EL (cell line): ENCODE measurements at places on chromosomes 7 and 10.

DNA sequence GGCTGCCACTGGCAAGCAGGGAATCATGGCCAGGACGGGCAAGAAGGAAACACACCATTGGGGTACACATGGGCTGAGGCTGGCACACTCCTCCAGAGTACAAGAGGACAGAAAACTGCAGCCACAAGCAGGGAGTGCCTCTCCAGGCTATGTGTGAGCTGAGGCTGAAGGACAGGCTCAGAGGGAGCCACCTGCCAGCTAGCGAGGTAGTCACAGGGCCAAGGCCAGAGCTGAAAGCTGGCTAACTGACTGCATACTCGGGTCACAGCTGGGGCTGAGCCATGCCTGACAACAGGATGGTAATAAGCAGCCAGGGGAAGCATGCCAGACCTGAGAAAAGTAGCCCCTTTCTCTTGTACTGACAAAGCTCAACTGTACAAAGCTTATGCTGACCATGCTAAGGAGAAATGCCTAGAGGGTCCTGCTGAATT is 52.0 kb downstream of the KIF5B start:
- no peak for DNase-seq

- DNase-seq, result peak; percentile 62
Observed at GRCh38 chr7:106629516-106629915, 31.4 kb downstream of the CCDC71L start.

GRCh38 chr7:44380831-44381493 is 55.6 kb upstream of the CAMK2B start:
- DNase-seq, result peak; percentile 73

DNA sequence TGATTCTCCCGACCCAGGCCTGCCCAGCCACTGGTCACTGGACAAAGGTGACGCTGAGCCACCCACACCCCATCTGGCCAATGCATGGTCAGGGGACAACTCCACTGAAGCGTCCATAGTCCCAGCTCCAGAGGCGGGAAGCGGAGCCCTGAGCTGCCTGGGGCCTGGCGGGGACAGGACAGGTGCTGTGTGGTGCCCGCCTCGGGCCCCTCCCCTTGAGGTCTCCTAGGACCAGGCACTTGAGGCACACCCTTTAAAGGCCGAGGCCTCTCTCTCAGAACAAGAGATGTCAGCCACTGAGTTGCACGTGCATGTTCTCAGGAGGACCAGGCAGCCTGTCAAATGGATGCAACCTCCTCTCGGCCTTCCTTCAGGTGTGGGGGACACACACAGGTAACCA is 52.5 kb upstream of the PPP2R2D start:
- DNase-seq, result no peak

DNA sequence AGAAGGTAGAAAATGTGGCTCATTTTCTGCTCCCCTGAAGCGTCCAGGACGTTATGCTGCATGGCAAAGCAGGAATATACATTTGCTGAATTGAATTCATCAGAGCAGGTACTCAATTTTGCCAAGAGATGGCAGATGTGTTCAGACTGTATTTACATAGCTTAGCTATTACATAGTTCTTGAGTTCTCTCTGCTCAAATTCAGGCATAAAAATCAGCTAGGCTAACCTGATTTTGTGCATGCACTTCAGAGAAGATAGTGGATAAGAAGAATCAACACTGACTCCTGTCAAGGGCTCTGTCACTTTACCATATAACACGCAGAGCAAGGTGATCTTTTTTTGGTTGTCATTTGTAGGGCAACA is 209.2 kb upstream of the FAM3C start:
- DNase-seq, result no peak

DNA sequence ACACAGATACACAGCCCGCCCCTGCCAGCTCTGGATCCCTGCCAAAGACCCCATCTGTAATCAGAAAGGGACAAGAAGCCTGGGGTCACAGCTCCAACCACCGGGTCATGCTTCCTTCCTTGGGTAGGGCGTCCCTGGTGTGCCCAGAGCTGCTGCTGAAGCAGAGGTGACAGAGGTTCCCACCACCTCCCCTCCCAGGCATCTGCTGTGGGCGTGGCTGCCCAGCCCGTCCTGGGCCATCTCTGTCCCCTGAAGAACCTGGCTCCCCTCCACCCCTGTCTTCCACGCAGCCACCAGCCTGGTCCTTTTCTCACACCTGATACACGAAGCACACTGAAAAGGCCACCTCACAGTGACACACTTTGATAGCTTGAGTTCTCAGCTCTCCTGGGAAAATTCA is 38.2 kb upstream of the CPXM2 start:
- DNase-seq, result peak; percentile 2

- no peak for DNase-seq
Observed at GRCh38 chr10:21508706-21509331, 16.7 kb downstream of the SKIDA1 start.

DNA sequence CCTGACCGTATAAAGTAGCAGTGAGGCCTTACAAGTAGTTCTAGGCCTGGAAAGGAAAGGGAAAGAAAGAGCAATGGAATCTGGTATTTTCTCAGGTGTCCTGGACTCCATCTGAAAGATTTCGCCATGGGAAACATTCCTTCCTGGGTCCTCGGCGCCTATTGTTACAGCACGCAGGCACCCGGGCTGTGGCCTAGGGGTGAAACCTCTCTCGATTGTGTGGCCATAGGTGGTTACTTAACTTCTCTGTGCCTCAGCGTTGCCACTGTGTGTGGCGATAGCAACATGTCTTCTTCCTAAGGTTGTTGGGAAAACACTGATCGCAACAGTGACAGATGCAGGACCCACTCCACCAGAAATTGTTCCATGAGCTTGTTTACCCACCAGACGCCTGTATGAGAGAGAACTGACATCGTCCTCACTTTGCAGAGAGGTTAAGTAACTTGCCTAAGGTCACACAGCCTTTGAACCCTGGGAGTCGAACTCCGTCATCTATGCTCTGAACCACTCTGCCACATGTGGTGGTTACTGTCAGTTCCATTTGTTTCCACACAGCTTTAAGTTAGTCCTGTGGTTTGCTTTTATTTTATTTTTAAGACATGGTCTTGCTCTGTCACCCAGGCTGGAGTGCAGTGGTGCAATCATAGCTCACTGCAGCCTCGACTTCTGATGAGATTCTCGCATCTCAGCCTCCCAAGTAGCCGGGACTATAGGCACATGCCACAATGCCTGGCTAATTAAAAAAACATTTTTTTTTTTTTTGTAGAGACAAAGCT is 73.4 kb downstream of the LHPP start:
- DNase-seq, result no peak

DNA sequence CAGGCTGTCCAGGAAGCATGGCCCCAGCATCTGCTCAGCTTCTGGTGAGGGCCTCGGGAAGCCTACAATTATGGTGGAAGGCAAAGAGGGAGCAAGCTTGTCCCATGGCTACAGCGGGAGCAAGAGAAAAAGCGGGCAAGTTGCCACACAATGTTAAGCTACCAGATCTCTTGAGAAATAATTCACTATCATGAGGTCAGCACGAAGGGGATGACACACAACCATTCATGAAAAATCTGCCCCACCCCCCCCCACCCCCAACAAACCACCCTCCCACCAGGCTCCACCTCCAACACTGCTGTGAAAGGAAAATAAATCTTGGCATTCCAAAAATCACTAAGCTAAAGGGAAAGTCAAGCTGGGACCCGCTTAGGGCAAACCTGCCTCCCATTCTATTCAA is 545.8 kb upstream of the NRP1 start:
- DNase-seq, result no peak

DNA sequence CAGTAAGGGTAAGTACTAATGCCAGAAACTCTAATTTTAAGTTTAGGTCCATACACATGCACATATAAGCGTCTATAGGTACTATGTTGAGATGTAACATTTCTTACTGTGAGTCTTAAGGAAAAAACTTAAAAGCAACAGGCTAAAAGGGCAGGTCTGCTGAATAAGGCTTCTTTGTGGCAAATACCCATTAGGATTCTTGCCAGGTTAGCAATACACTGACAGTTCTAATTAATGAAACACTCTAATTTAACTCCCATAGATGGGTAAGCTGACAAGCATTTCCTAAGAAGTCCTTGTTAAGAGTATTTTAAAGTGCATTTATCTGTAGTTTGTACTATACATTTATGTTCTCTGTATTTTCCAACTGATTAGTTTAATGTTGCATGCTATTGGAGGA is 14.0 kb downstream of the SCRN1 start:
- no peak for DNase-seq

GRCh38 chr10:35025916-35026315 is 64.2 kb downstream of the CUL2 start:
- DNase-seq, result peak; percentile 43

GRCh38 chr10:100293066-100293465 is 6.6 kb upstream of the BLOC1S2 start:
- no peak for DNase-seq

DNA sequence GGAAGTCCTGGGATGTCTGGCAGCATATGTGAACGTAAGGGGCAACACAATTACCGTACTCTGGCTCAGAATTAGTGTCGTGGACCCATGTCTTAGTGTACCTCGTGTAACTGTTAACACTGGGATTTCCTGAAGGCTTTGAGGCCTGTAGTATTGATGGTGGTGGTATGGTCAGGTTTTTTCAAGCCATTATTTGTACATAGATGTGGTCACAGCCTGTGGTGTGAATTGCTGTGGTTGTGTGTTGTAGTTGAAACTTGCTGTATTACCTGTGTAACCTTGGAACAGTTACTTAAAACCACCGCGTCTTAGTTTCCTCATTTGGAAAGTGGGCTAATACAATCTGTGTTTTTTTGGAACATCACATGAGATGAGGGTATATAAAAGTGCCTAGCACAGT is 5.3 kb downstream of the EXOC4 start:
- DNase-seq, result no peak

DNA sequence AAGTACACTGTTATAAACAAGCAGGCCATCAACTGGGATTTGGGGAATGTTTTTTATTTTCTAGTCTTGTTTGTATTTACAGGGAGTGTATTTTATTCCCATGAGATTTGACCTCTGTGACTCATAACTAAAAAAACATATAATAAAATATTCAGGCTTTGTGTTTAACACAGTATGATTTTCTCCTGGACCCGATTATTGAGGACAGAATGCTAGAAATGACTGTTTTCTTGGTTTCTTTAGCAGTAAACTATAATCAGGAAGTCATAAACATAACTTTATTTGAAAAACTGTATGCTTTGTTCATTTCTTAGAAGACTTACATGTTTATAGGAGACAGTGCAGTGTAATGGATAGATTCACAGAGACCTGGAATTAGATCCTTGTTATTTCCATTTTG is 2.1 kb downstream of the NHLRC2 start:
- DNase-seq, result peak; percentile 6

GRCh38 chr7:88253640-88254039 is 33.8 kb upstream of the SRI start:
- DNase-seq, result no peak

- DNase-seq, result no peak
Observed at GRCh38 chr7:25485026-25485425, 256.7 kb upstream of the NPVF start.

DNA sequence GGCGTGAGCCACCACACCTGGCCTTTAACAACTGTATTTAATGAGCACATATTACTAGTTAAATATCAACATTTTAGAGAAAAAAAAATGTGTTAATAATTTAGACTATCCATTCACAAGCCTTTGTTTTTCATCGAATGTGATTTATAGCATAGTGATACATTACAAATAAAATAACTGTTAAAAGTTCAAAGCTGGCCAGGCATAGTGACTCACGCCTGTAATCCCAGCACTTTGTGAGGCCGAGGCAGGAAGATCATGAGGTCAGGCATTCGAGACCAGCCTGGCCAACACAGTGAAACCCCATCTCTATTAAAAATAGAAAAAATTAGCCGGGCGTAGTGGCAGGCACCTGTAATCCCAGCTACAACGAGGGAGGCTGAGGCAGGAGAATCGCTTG is 72.7 kb downstream of the HACD1 start:
- no peak for DNase-seq

GRCh38 chr7:19051767-19052375 is 65.6 kb downstream of the TWIST1 start:
- peak; percentile 42 for DNase-seq

GRCh38 chr7:157543276-157543675 is 206.5 kb downstream of the DNAJB6 start:
- no peak for DNase-seq

DNA sequence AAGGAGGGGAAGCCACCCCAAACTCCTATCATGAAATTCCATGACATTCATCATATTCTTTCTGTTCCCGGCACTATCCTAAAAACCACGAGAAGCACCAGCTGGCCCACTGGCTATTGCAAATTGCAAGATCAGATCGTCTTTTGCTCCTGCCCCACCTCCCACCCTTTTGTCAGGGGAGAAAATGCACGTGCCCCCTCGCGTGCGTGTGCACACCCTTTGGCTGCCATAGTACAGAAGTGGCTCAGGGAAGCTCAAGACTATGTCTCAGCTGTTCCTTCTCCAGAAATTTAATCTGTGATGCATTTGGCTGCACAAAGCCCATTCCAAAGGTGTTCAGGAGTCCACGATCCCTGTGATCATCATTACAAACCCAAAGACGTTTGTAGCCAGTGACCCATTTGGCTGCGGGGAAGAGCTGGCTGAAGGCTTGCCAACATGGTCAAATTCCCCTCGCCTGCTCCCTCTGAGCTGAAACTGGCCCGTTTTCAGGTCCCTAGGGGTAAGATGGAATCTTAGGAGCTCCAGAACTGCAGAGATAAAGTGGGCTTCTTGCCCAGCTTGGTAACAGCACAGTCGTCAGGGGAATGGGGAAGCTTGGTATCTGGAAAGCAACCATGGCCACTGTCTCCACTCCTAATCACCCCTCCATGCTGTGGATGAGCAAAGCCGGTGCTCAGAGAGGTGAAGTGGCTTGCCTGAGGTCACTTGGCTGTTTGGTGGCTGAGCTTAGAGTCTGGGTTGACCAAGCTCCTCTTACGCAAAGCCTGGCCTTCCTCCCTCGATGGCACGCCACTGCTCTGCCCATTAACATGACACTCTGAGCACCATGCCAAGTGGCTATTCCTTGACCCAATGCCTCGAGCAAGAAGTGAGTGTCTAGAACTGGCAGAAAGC is 155.4 kb downstream of the NEURL1 start:
- DNase-seq, result no peak

DNA sequence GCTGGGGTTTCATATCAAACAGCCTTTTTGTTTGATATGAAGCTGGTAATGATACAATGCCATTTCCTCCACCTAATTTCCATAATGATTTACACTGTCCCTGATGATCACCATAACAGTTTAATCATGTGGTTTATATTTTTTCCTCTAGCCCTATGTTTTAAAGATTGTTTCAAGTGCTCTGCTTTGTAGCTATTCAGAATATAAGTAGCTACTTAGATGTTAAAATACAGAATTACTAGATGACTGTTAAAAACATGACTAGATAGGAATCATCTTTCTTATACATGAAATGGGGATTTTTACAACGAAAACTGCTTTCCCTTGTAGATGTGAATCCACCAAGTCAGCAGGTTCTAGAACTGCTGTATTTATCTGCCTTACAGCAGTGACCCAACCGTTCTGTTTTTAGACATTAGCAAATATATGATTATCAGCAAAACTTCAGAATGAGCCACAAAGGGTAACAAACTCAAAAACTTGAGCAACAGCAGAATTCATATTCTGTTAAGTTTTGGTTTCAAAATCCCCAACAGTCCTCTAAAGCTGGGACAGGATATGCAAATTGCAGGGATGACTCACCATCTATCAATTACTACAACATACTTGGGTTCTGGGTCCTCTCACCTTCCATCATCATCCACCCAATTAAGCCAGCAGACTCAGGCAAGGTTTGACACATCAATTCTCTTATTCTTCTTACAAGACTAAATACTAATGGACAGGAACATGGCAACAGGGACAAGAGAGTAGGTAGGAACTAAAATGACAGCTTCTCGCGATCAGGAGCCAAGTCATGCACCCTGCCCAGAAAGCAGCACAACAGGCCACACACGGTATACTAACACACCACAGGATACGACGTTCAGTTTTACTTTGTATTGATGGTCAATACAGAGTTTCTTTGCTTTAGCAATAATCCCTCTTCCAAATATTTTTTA is 83.9 kb downstream of the PIP4K2A start:
- DNase-seq, result peak; percentile 67
